Muscle of arm (tissue), 14 donors: ENCODE measurements at places on chromosomes 6 and 20. TPM values are rescaled to one million over a fixed set of nuclear protein-coding genes. Genes with fewer than 3 reads are reported as not detected.

The ADRM1 gene
- polyA plus RNA-seq = 42.8 TPM

The SLC22A1 gene
- polyA plus RNA-seq = 2.1 TPM

The DDX27 gene
- polyA plus RNA-seq = 27.8 TPM

The KCNK15 gene
- 0.13 TPM for polyA plus RNA-seq

The MOG gene
- not detected for polyA plus RNA-seq

The EYA4 gene
- 22.1 TPM for polyA plus RNA-seq

The HSPA1L gene
- polyA plus RNA-seq = 4.0 TPM

The PAQR8 gene
- polyA plus RNA-seq = 12.8 TPM

The TOX2 gene
- polyA plus RNA-seq = 3.1 TPM

The EGFL8 gene
- 40.9 TPM for polyA plus RNA-seq

The CTCFL gene
- not detected for polyA plus RNA-seq

The MKKS gene
- 22.9 TPM for polyA plus RNA-seq

The KCNK5 gene
- polyA plus RNA-seq = 2.4 TPM

The SYNDIG1 gene
- 3.5 TPM for polyA plus RNA-seq

The PNLDC1 gene
- 0.54 TPM for polyA plus RNA-seq

The TCF15 gene
- 3.3 TPM for polyA plus RNA-seq

The KHDRBS2 gene
- polyA plus RNA-seq = 0.20 TPM

The LPA gene
- polyA plus RNA-seq = 0.38 TPM

The C4A gene
- polyA plus RNA-seq = 7.3 TPM

The LTA gene
- not detected for polyA plus RNA-seq

The ENPP4 gene
- 27.7 TPM for polyA plus RNA-seq

The SNAP91 gene
- polyA plus RNA-seq = 1.8 TPM

The HLA-DMB gene
- 15.7 TPM for polyA plus RNA-seq

The CYP39A1 gene
- not detected for polyA plus RNA-seq

The KCNK16 gene
- polyA plus RNA-seq = not detected

The MRAP2 gene
- 40.7 TPM for polyA plus RNA-seq

The LRRN4 gene
- 0.08 TPM for polyA plus RNA-seq

The PERP gene
- 0.90 TPM for polyA plus RNA-seq

The BCL2L1 gene
- 29.1 TPM for polyA plus RNA-seq

The RAET1G gene
- polyA plus RNA-seq = not detected

The STMND1 gene
- polyA plus RNA-seq = 0.27 TPM

The MDFI gene
- 38.4 TPM for polyA plus RNA-seq

The SS18L1 gene
- polyA plus RNA-seq = 16.5 TPM

The COL20A1 gene
- polyA plus RNA-seq = 7.5 TPM

The FNDC11 gene
- 0.17 TPM for polyA plus RNA-seq

The SPATA25 gene
- polyA plus RNA-seq = 6.7 TPM

The ZNF334 gene
- not detected for polyA plus RNA-seq

The FKBP1C gene
- polyA plus RNA-seq = 0.44 TPM

The MUC22 gene
- 1.9 TPM for polyA plus RNA-seq
